PC-3 (cell line): ENCODE measurements at places on chromosomes 3 and 15. TPM values are rescaled to one million over a fixed set of nuclear protein-coding genes. Genes with fewer than 3 reads are reported as not detected.

- no peak for DNase-seq
Measured at GRCh38 chr3:72803573-72803972, 44.7 kb downstream of the SHQ1 start.

DNA sequence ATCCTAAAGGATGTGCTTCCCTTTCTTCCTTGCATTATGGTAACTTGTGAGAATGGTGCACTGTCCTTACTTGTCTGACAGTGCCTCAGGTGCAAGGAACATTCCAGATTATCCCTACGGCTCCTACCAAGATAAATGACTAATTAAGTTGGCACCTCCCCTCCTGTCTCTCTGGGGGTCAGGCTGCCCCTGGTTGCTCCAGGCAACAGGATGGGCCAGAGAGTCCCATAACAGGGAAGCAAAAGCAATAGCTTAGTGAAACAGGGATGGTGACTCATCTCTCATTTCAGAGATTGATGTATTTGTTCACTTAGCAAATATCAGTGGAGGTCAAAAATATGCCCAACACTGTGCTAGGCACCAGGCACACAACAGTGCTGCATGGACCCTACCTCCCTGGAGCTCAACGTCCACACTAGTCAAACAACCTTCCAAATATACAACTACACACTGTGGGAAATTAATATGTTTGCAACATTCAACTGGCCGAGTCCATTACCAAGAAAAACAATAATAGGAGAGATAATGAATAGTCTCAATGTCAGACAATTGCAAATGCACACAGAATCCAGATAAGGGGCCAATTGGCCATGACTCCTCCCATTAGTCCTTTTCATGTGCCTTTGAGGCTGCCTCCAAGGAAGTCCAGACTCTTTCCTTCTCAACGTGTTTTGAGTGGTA lies 249.0 kb downstream of the TLE3 start:
- peak; percentile 23 for DNase-seq

DNA sequence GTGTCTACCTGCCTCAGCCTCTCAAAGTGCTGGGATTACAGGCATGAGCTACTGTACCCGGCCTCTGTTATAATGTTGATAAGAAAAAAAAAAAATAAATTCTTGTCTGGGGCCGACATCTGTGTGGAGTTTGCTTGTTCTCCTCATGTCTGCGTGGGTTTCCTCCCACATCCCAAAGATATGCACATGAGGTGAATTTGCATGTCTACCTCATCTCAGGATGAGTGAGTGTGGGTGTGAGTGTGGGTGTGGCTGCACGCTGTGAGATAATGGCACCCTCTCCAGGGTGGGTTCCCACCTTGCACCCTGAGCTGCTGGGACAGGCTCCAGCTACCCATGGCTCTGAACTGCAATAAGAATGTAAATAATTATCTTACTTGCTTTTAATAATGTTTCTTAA lies 25.9 kb upstream of the UACA start:
- peak; percentile 27 for DNase-seq

DNA sequence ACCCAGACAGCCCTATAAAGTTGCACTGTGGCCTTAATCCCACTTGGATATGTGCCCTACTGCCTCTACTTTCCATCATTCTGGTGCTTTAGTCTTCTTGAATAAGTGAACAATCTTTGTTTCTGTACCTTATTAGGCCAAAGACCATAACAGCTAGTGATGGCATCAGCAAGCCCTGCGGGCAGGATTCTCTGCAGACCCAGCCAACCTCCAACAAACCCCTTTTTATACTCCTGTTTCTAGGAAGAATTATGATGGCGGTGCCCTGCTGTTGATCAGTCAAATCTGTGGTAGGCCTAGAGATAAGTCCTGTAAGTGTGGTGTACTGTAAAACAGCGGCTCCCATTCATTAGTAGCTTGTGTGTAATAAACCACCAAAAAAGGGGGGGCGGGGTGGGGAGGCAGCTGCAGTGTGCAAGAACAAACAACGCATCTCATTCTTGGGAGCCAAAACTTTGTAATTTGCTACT lies 40.5 kb downstream of the SOX2 start:
- no peak for DNase-seq

DNA sequence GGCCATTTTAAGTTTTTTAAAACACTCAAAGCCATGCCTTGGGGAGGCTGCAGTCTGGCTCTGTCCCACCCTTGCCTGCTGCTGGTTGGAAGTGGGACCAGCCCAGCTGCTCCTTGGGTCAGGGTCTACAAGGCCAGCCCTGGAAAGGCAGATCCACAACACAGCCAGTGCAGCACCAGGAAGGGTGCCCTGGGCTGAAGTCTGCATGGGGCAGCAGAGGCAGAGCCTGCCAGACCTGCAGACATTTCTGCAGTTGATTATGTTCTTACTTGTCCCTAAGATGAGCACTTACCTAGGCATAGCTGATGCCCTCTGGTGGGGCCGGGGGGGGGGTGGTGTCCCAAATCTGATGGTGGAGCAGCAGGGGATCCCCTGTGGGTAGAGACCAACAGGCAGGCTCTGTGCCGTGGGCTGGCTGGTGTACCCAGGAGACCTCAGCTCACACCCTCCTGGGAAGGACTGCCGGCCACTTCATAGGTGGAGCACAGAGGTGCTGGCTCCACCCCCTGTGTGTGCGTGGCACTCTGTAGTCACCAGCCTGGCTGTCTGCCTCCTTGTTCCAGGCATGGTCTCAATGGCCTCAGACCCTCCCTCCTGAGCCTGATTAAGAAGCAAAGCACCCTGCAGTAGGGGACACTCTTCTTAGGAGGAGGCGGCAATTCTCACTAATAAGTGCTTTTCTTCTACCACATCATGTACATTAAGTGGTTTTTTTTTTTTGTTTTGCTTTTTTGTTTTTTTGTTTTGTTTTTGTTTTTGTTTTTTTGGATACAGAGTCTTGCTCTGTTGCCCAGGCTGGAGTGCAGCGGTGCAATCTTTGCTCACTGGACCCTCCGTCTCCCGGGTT lies 97.4 kb upstream of the KLF13 start:
- DNase-seq = no peak

- DNase-seq = peak; percentile 60
Measured at GRCh38 chr15:98904544-98904943, 103.0 kb downstream of the PGPEP1L start.

GRCh38 chr3:46093966-46094365 lies 66.7 kb upstream of the XCR1 start:
- no peak for DNase-seq

GRCh38 chr3:150703299-150703755 lies 393 bp downstream of the ERICH6 start:
- DNase-seq = peak; percentile 13

DNA sequence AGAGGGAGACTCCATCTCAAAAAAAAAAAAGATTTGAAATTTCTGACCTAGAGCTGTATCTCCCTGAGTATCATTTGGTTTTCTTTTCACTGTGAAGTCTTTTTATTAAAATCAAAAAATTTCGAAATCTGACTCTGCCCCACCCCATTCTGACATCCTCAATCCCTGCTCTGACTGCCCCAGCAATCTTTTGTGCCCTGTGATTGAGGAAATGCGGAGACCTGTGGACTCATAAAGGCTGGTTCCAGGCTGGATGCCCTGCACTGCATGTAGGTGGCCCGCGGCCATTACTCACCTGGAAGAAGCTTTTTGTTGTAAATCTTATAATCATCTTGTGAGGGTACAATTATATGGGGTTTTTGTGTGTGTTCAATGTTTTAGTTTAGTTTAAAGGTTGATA lies 147.3 kb upstream of the SEMA6D start:
- DNase-seq = no peak

GRCh38 chr3:46612324-46612723 lies at the start of gene FAM240A:
FAM240A (plus strand) TSS chr3:46612525; CDS start chr3:46612684, 159 bp downstream.
- DNase-seq = no peak

DNA sequence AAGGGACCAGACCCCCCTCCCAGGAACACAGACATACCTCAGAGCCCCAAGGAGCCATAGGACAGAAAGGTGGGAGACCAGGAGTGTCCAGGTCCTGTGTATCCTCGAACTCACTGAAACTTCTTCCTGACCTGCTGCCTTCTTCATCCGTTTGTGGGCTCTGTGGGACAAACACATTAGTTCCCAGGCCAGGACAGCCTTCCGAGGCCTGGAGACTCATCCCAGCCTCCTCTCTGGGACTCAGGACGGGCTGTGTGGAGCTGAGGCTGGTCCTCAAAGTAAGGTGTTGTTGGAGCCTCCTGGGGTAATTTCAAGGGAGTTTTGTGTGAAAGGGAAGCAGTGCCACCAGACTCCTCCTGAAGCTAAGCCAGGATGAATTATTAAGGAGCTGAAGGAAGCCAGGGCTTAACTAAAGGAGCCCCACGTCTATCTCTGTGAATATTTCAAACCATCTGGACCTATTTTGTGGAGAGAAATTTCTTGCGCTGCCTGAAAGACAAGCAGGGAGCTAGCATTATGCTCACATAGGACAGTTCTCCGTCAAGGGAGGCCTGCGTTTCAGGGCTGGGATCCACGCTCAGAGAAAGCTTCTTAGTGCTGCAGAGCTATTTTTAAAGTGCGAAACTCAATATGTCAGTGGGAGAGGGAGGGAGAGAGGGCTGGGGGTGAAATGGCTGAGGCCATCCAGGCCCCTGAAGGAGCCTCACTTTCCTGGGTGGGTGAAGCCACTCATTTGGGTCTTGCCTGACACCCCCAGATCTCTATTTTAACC lies 29.8 kb upstream of the PLA2G4E start:
- DNase-seq = no peak

DNA sequence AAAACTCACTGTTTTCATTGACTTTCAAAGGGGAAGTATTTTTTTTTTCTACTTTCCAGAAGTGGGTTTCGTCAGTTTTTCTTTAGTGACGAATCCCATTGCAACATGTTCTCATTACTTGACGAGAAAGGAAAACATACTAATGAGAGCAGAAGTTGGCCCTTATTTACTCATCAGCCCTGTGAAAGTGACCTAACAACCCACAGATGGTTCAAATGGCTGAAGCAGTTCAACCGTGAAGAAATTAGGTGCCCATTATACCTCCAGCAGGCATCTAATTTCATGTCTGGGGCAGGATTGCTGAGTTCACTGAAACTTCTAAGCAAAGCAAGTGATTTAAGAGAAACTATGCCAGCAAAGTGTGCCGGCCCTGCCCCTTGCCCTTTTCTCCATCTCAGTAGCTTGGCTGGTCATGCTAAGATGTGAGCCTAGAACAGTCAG lies 9.0 kb downstream of the AQP9 start:
- no peak for DNase-seq

DNA sequence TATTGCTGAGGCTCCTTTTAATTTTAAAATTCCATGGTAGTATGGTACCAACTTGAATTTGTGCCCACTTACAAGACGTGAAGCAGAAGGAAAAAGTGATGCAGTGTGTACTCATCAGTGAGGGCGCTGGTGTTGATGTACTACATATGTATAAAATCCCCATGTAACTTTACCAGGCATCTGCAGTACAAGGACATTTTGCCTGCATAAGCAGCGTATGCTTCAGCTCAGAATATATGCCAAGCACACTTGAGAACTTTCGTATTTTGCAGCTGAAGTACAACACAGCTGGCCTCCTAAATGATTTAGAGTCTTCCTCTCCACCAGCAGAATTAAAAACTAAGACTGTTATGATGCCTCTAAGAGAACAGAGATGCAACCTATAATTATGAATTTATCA lies 108.9 kb downstream of the RYR3 start:
- no peak for DNase-seq

DNA sequence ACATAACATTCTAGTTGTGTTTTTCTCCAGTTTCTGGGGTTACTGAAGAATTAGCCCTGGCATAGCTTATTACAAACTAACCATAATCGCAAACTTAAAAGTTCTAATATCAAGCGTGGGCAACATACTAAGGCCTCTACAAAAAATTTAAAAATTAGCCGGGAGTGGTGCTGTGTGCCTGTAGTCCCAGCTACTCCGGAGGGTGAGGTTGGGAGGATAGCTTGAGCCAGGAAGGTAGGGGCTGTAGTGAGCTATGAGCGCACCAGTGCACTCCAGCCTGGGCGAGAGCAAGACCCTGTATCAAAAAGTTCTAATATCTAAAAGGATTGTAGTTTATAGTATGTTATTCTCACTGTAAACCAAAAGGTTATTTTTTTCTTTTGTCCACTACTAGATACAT lies 1.1 kb downstream of the OIP5 start:
- peak; percentile 13 for DNase-seq

- DNase-seq = no peak
Measured at GRCh38 chr15:89391685-89392257, 57.1 kb upstream of the POLG start.

- no peak for DNase-seq
Measured at GRCh38 chr15:70294731-70295305, 197.1 kb upstream of the TLE3 start.

DNA sequence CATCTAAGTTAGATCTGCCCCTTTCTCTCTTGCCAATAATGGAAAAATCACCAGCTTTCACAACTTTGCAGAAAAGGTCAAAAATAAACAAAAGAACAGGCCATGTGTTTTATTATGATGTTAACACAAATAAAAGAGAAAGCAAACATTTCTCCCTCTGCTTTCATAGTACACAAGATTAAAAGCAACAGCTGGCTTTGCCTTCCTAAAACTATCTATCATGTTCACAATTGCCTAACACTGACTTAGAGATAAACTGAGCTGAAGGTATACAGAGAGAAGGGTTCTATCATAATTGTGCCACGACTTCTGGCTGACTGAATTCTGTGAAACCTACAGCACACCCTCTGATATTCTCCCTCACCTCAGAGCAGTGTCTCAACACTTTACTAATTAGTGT lies 29.4 kb downstream of the AADAC start:
- no peak for DNase-seq

DNA sequence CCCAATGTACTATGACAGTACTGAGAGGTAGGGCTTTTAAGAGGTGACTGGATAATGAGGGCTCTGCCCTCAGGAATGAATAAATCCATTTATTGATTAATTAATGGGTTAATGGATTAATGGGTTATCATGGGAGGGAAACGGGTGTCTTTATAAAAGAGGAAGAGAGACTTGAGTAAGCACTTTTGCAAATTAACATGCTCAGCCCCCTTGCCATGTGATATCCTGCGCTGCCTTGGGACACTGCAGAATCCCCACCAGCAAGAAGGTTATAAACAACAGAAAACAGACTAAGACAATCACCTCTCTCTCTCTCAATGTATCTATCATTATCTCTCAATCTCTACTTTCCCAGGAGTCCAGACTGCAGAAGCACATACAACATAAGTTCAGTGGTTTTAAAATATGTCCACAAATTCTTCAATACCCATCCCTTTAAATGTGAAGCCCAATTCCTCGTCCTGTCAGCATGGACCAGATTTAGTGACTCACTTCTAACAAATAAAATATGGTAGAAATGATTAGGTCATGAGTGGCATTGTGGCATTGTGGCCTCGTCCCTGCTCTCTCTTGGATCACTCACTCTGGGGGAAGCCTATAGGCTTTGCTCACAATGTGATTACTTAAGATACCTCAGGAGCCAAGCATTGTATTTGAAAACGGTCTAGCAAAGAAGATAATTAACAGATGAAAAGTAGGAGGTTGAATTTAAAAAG lies 40.0 kb upstream of the IL12A start:
- peak; percentile 33 for DNase-seq

GRCh38 chr15:90558171-90558573 lies 28.4 kb downstream of the CRTC3 start:
- no peak for DNase-seq

GRCh38 chr3:88112289-88112688 lies 37.5 kb upstream of the C3orf38 start:
- DNase-seq = no peak

The GPR149 gene
- not detected in 2 replicates for total RNA-seq

The SLC33A1 gene
- 32.3 and 32.9 TPM in 2 replicates for total RNA-seq

The SEC22A gene
- total RNA-seq = 34.3 and 37.9 TPM in 2 replicates
